ENCODE measurements at places on chromosomes 6 and 20.

GRCh38 chr6:28159029-28159607 is 17.4 kb downstream of the ZKSCAN8 start:
- no peak for DNase-seq

DNA sequence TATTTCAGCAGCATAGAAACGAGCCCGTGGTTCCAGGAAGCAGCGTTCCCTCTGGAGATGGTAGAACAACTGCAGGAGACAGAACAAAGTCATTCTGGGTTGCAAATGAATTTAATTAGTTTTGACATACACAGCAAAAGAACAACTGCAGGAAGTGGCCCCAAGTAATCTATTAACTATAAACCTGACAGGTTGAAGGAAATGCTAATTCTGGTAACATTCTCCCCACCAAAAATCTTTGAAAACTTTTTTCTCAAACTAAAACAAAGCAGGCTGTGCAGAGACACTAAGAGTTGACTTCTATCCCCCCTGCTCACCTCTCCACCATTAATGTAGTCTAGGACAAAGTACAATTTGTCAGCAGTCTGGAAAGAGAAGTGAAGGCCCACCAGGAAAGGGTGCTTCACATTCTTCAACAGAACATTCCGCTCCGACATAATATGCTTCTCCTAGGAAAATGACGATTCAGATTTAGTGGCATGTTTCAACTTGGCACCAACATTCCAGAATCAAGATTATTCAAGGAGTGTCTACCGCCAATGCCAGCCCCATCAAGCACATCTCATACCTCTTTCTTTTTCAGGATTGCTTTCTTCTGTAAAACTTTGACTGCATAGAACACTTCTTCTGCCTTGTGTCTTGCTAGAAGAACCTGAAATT is 120.4 kb upstream of the SLC2A12 start:
- DNase-seq, result no peak

DNA sequence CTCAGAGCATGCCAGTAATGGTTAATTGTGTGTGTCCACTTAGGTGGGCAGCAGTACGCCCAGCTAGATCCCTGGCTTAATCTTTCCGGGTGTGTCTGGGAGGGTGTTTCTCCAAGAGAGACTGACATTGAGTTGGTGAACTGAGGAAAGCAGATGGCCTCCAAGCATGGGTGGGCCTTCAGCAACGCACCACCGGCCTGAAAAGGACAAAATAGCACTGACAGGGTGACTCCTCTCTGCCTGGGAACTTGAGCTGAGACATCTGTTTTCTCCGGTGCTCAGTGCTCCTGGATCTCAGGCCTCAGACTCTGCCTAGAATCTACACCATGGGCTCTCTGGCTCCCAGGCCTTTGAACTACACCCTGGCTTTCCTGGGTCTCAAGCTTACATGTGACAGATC is 43.2 kb downstream of the C6orf118 start:
- DNase-seq, result no peak

GRCh38 chr20:63469713-63470101 is 2.7 kb downstream of the KCNQ2 start:
- no peak for DNase-seq

- DNase-seq, result no peak
Measured at GRCh38 chr20:60345106-60345505, 386.9 kb downstream of the CDH26 start.

GRCh38 chr6:93417421-93418013 is 1.8 kb downstream of the EPHA7 start:
- no peak for DNase-seq

GRCh38 chr6:28940294-28940857 is 16.6 kb upstream of the TRIM27 start:
- no peak for DNase-seq

DNA sequence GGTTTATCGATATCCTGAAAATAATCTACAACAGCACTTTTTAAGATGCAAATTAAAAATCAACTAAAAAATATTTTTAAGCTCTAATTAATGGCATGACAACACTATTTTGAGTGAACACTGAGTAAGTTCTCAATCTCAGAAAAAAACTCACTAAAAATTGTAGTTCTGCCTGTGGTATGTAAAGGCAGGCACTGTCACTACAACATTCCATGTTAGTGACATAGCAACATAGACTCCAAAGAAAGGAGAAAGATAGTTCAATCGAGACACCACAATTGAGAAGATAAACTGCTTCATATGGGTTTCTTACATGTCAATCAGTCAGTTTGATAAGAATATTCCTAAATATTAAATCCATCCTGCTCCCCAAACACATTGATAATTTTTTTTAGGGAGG is 38.0 kb downstream of the COL12A1 start:
- DNase-seq, result no peak

GRCh38 chr6:41013466-41014153 is 25.4 kb downstream of the UNC5CL start:
- DNase-seq, result no peak

- no peak for DNase-seq
Measured at GRCh38 chr6:37952027-37952426, 132.5 kb downstream of the ZFAND3 start.

GRCh38 chr6:35213298-35213791 is 411 bp upstream of the SCUBE3 start:
- DNase-seq, result no peak

GRCh38 chr6:111652156-111652555 is 46.5 kb upstream of the TRAF3IP2 start:
- no peak for DNase-seq

DNA sequence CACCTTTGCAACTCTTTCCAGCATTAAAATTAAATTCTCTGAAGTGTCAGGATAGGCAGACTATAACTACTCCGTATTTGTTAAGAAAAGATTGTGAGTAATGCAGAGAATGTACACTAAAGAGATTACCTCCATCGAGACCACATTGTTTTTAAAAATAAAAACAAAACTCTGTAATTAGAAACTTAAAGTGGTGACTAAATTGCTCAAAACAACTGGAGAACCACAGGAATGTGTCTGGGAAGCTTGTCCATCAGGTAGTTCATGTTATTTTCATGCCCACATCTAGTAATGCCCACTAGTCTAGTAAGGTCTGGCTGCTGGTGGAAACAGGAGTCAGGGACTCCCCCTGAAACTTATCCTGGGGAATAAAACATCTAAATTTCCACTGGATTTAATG is 103.0 kb upstream of the FOXQ1 start:
- DNase-seq, result no peak

DNA sequence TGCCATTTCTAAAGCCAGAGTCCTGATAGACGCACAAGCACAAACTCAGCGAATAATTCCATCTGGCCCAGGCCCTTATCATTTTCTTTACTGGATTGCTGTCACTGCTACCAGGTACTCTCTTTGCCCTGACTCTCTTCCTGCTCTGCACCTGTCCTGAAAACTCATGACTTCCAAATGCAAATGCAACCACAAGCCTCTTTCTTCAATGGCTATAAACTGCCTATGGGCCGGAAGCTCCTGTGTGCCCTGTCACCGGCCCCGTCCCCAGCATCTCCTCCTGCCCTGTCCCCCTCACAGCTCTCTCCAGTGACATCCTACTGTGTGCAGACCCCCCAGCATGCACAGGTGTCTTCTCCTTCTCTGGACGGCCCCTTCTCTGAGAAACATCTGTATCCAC is 302.6 kb downstream of the GMDS start:
- DNase-seq, result no peak

DNA sequence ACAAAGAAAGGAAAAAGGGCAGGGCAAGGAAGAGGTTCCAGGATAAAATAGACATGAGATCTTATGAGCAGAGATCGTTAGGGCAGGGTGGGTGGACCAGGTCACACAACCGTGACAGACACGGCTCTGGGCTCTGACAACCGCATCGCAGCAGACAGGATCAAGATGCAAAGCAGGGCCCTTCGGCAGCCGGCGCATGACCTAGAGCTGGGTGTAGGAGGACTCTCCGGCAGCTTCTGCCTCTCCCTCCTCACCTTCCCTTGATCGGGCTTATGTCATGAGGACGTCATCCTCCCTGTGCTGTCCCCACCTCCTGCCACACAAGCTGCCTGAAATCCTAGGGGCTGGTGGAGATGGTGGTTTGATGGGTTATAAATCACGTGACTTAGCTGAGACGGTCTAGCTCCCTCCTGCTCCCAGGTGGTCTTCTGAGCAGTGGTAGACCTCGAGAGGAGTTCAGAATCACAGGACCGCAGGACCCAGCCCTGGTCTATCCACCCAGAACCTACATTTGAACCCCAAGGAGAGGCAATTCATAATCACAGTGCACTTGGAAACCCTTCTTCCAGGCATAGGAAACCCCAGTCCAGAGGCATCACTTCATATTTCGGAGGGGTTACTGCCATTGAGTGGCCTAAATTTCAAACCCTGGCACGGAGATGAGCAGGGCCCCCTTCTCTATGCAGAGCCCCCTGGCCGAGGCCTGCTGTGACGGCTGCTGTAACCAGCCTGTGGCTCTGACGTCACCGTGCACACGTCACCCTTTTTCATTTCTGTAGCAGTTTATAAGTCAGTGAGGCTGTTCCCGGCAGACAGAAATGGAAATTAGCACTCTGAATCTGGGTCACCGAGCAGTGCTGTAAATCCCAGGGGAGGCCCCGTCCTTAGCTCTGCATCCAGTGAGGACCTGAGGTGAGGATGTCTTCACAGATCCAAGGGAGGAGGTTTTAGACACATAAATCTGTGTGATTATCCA is 8.7 kb upstream of the CCR6 start:
- DNase-seq, result no peak

- no peak for DNase-seq
Measured at GRCh38 chr20:10412591-10413408, 21.2 kb downstream of the MKKS start.

DNA sequence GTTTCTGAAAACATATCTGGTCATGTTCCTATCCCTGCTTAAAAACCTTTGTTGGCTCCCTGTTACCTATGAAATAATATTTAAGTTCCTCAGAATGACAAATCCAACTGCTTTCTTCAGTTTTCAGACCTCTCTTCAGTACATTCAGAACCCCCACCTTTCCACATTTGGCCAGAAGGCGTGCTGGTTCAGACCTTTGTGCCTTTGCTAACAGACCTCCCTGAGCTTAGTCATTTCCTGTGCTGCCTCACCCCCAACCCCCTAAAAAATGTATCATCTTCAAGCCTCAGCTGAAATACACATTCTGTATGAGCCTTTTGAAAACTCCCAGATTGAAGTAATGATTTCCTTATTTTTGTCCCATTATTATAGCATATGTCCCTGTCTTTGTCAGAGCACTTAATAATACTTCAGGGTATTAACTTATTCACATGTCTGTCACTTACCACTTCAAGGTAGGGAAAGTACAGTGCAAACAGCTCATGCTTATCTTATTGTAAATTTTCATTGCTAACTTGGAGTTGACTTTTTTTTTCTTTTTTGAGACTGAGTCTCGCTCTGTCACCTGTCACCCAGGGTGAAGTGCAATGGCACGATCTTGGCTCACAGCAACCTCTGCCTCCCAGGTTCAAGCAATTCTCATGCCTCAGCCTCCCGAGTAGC is 19.7 kb downstream of the FAM217A start:
- no peak for DNase-seq

DNA sequence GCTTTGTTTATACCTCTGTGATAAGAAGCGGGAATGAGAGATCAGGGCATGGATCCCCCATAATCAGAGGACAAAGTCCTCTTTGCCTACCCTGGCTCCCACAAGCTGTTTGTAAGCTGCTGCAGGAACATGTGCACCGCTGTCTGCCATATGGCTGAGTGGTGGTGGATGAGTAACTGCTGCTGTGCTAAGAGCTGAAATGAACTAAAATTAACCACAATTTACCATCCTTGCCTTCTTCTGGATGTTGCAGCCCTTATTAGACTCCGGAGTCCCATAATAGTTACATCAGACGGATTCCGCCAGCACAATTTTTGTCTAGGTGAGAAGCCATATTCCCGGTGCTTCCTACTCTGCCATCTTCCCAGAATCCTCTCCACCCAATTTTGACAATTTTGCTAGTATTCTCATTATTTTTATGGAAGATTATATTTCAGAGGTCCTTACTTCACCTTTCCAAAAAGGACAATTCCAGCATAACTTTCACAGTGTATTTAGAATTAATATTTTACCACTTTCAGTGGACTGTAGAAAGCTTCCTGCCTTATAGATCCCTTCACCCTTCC is 6.0 kb upstream of the CMTR1 start:
- no peak for DNase-seq

DNA sequence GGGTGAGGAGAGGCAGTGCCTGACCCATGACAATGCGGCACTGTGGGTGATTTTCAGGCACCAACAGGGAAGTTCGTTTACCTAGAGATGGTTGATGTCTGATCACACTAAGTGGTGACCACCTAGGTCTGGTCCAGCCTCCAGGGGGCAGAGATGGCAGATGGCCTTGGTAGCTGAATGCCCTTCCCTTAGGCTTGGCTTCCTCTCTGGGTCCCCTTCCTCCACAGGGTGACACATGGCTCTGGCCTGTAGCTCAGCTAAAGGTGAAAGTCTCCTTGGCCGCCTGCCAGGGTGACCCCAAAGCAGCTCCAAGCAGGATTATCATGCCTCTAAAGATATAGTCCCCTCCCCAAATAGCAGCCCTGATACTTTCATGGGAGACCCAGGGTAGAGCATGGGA is 6.4 kb downstream of the GDAP1L1 start:
- no peak for DNase-seq

DNA sequence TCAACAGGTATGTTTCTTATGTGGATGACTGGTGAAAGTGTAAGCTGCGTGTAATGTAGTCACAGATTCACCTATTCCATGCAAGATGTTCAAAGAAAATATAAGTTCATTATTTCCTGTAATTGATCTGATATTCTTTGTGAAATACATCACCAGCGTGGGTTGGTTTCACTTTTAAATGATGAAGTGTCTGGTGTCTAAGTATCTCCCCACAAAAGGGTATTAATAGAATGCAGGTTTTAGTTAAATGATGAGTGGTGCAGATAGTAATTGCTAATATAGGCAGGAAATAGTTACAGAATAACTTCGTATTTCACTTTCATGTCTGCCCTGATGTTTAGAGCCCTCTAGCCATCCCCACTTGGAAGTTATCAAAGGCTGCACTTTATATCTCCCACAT is 22.2 kb downstream of the PGBD1 start:
- no peak for DNase-seq

DNA sequence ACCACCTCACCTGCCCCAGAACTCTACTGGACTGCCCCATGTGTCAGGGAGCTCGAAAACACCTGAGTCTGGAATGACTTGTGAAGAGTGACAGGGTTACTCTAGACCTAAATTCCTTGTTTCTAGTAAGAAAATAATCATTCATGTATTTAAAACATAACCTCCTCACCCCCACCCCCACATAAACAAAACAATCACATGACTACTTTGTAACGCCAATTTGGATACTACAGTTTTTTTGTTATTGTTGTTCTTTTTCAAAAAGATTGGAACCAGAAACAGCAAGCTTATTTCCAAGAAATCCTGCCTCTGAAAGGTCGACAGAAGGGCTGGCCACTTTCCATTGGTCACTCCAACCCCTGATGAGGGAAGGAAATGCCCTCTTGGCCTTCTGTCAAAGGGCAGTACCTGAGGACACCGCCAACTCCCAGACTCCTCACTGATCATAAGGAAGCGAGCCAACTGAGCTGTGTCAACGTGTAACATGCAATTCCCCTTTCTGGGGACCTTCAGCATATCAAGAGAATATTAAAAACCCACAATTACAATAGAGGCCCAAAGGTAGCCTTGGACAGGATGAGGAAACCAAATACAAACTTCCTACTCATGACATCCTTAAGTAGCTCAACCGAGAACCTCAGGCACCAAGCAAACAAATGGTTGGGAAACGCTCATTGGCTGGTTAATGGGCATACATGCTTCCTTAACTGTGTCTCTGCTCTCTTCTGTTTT is 2.6 kb downstream of the MCUR1 start:
- no peak for DNase-seq

All from gastrocnemius medialis (tissue), 4 donors.